Stimulated activated CD4-positive, alpha-beta T cell treated with anti-CD3 and anti-CD28 coated beads, Interleukin-15, amount 100 ng/mL, for 48 hours (primary cell): ENCODE measurements at places on chromosomes 2 and 18.

DNA sequence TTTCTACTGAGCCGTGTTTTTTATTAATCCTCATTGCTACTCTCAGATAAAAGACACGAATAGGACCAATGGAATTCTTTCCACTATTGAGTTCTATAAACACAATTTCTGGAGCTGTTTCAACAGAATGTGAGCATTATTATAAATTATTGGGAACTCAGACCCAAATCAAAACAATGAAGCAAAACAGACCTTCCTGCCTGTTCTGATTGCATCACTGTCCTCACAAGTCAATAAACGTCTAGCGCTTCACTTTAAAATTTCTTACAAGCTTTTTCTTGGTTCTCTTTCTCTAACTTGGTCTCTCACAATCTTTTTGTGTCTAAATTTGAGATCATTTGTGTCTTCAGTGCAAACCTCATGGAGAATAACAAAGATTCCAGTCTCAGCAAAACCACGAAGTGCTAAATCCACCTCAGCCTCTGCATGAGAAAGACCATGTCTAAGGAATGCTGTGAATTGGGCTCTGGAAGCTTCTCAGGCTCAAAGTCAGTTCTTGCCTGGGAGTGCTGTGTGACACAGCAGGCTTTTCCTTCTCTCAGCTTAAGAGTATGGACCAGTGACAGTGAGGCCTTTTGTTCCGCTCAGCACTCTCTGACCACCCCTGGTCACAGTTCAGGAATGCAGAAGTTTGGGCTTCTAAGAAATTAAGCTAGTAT is 22.8 kb downstream of the ARHGAP28 start:
- no peak for DNase-seq

- DNase-seq = no peak
These were observed 120.2 kb downstream of the FEZ2 start for GRCh38 chr2:36477746-36478145.

DNA sequence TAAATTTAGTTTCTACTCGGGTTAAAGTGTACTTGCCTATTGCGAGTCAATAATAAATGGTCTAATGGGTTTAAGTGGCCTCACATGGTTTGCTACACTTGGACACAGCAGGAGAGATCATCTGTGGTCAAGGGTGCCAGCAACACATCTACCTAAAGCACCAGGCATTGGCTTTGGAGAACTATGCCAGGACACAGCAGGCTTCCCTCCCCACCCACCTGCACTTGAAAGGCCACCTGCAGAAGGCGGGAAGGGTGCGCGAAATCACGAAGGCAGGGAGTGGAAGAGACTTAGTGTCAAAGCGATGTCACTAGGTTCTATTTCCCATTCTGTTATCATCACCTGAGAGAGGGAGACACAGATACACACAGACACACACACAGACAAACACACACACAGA is 44.5 kb downstream of the MYT1L start:
- DNase-seq = no peak

DNA sequence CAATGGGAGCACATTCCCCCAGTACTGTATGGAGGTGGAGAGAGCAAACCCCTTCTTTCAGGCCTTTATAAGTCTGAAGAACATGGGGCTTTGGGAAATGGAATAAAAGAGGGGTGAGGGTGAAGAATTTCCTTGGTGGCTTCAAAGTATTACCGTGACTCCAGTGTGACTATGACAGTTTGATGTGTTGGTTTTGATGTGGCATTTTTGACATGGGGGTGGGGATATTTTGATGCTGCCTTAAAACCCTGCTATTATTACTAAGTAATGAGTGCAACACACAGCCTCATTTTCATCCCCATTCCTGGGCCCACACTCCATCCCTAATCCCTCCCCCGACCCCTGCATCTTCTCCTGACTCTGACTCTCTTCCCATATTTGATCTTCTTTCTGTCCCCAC is 23.6 kb downstream of the QPCT start:
- no peak for DNase-seq

GRCh38 chr2:219001577-219002394 is 8.6 kb upstream of the CRYBA2 start:
- no peak for DNase-seq

- DNase-seq = no peak
These were observed 106.4 kb upstream of the HNMT start for GRCh38 chr2:137857881-137858280.

- DNase-seq = no peak
These were observed 243.1 kb upstream of the SMAD7 start for GRCh38 chr18:49193897-49194296.

GRCh38 chr2:33670392-33670937 is 71.4 kb upstream of the FAM98A start:
- no peak for DNase-seq

DNA sequence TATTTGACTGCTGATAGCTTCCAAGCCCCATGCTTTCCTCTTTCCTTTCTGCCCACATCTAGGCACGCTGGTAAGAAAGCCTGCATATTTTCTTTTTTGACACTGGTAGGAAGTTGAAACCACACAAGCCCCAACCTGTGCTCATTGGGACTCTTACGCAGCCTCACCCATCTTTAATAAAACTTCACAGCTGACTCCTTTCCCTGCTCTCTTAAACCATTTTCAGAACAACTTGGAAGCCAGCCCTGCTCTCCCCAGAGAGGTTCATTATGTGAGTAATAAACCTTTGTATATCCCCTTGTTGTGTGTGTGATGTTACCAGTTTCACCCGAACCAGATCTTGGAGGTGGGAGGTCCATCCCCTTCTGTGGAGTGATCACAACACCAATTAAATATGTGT is 268.4 kb downstream of the GPD2 start:
- DNase-seq = no peak

GRCh38 chr2:215430528-215431187 is 5.2 kb downstream of the FN1 start:
- no peak for DNase-seq

GRCh38 chr2:8623576-8623957 is 58.3 kb upstream of the ID2 start:
- no peak for DNase-seq

DNA sequence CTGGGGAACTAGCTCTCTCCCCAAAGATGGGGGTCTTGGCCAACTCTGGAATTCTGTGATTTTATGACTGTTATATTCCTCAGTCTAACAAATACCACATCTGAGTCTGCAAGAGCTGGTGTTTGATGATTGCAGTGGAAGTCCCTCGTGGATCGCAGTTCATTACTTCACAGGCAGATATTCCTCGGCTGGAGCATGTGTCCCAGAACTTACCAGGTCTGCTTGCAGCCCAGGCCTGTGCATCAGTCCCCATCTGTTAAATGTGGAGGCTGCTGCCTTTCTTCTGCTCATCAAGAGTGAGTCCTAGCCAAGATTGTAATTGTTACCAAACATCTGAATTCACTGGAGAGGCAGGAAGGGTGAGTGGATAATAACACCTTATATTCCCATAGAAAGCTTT is 55.5 kb downstream of the PRKCE start:
- no peak for DNase-seq

DNA sequence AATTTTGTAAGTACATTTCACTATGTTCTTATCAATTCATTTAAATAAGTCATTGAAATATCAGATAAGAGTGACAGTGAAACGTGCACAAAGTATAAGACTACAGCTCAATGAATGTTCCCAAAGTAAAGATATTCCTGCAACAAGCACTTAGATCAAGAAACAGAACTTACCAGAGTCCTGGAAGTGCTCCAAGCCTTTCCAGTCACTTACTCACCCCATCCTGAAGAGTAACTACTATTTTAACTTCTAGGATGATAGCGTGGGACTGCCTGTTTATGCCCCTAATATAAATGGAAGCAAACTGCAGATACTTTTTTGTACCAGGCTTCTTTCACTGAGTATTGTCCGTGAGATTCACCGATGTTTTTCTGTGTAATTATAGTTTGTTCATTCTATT is 768.9 kb downstream of the SLC4A3 start:
- DNase-seq = no peak

DNA sequence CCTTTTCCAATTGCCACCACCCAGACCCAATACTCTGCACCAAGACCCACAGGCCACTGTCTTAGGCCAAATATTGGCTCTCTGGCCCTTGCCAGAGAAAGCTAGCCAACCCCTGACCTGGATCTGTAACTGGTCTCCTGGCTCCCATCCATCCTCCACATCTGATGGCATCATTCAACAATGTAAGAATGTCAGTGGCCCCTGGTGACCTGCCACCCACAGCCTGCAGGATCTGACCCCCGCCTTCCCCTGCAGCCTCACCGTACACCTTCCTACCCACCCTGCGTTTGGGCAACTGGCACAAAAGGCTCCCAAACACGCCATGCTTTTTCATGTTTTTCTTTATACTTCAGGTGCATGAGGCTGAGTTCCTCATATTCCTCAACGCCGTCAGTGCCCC is 60.0 kb upstream of the ASAP2 start:
- no peak for DNase-seq

DNA sequence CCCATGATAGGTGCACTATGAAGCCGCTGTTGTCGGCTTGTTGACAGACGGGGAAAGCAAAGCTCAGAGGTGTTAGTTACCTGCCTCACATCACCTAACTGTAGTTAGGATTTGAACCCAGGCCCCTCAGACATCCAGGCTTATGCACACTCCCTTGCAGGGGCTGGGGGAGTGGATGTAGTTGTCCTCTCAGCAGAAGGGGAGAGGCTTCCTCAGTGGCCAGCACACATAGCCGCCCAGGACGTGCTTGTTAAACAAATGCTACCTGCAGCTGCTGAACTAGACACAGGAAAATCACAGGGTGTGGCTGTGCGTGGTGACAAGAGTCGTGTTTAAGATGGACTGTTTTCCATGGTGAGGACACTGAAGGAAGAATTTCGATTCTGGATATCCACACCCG is 39.2 kb downstream of the GREB1 start:
- DNase-seq = no peak

DNA sequence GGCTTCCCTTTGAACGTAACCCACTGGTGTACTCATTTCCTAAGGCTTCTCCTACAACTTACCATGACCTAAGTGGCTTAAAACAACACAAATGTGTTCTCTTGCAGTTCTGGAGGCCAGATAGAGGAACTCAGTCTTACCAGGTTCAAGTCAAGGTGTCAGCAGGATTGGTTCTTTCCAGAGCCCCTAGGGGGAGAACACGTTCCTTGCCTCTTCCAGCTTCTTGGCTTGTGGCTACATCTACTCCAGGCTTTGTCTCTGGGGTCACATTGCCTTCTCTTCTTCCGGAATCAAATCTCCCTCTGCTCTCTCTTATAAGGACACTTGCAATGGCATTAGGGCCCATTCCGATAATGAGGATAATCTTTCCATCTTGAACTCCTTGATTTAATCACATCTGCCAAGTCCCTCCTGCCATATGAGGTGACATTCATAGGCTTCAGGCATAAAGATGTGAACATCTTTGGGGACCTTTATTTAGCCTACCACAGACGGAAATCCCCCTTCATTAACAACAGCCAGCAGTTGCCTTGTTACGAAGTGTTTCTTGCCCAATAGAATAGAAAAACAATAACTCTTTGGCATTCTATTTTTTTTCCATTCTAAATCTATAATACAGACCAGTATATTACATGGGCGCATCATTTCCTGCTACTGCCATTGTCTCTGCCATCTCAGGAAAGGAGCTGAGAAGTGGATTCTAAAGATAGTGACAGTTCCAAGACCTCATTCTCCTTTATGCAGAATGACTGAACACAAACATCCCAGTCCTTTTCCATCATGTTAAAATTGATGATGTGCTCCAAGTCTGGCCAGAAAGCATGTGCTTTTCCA is 362.0 kb downstream of the ZNF521 start:
- DNase-seq = no peak

- no peak for DNase-seq
These were observed 146.9 kb downstream of the TTC32 start for GRCh38 chr2:19754907-19755306.

- DNase-seq = no peak
These were observed 115.7 kb downstream of the NCKAP5 start for GRCh38 chr2:133452583-133452982.

GRCh38 chr2:51165534-51166260 is 133.8 kb upstream of the NRXN1 start:
- no peak for DNase-seq

DNA sequence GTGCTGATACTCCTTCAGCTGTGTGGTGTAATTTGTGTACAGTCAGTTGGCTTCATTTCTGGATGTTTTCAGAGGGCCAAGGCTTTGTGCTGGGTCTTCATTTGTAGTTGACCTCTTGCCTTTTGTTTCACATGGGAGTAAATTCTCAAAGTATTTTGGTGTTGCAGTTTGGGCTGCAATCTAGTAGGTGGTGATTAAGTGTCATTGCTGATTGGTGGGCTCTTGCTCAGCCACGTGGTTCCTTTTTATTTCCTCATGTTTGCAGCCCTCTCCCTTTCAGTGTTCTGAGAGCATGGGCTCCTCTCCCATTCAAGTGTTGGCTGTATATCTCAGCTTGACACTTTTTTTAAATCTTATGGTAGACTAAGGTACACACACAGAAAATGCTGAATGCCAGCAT is 96.8 kb downstream of the SNTG2 start:
- no peak for DNase-seq

GRCh38 chr2:45013229-45014015 is 4.2 kb upstream of the SIX2 start:
- no peak for DNase-seq

DNA sequence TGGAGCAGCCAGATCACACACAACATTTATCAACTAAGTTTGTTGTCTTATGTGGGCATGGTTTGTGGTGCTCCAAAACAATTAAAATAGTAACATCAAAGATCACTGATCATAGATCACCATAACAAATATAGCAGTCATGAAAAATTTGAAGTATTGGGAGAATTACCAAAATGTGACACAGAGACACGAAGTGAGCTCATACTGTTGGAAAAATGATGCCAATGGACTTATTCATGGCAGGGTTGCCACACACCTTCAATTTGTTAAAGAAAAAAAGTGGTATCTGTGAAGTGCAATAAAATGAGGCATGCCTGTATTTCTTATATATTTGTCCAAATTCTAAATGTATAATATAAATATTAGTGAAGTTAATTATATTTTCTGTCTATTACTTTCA is 42.9 kb upstream of the CABYR start:
- DNase-seq = no peak

DNA sequence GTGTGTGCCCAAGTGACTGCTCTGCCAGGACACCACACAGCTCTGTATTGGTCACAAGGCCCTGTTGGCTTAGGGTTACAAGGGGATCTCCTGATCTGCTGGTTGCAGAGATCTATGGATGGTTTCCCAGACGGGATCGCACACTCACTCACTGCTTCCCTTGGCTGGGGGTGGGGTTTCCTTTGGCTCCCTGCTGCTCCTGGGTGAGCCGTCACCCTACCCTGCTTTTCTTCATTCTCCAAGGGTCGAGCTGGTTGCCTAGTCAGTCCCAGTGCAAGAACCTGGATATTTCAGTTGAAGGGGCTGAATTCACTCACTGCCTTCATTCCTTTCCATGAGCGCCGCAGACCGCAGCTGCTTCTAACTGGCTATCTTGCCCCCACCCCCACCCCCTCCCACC is 56.3 kb downstream of the GTF3C3 start:
- no peak for DNase-seq

- DNase-seq = no peak
These were observed 193.8 kb upstream of the ARL4C start for GRCh38 chr2:234690569-234691213.

GRCh38 chr2:192030289-192030688 is 164.4 kb downstream of the TMEFF2 start:
- no peak for DNase-seq

GRCh38 chr2:199591826-199592225 is 134.1 kb upstream of the SATB2 start:
- no peak for DNase-seq
